Caki2 (cell line): ENCODE measurements at places on chromosomes 7 and 10. TPM values are rescaled to one million over a fixed set of nuclear protein-coding genes. Genes with fewer than 3 reads are reported as not detected.

DNA sequence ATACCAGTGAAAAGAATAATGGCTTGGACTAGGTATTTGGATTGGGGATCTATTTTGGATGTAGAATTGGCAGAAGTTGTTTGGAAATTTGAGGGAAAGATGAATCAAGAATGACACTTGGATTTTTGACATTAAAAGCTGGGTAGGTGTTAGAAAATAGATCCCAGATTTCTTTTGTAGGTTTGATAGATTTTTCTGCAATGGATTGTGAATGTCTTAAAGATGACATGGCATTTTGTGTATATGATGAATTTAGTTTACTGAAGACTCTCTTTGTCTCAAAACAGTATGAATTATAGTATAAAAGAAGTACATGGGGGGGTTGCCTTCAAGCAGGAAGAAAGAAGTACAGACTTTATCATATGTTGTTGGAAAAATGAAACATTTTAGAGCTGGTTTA is 75.8 kb downstream of the MPLKIP start:
- peak; percentile 7 for DNase-seq

DNA sequence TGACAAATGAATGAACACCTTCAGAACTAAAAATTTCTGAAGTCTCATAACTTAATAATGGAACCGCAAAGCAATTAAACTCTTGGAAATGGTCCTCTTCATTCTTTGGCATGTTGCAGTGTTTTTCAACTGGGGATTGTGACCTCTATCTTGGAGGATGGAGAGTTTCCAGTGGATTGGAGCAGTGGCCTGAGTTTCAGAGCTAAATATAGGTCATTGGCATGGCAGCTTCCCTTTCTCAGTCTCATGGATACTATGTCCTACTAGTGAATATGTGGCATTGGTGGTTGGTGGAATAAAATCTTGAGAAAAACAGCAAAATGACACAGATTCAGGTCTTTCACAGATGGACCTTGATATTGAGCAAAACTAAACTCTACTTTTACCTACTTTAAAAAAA is 24.1 kb upstream of the EPC1 start:
- DNase-seq, result no peak

DNA sequence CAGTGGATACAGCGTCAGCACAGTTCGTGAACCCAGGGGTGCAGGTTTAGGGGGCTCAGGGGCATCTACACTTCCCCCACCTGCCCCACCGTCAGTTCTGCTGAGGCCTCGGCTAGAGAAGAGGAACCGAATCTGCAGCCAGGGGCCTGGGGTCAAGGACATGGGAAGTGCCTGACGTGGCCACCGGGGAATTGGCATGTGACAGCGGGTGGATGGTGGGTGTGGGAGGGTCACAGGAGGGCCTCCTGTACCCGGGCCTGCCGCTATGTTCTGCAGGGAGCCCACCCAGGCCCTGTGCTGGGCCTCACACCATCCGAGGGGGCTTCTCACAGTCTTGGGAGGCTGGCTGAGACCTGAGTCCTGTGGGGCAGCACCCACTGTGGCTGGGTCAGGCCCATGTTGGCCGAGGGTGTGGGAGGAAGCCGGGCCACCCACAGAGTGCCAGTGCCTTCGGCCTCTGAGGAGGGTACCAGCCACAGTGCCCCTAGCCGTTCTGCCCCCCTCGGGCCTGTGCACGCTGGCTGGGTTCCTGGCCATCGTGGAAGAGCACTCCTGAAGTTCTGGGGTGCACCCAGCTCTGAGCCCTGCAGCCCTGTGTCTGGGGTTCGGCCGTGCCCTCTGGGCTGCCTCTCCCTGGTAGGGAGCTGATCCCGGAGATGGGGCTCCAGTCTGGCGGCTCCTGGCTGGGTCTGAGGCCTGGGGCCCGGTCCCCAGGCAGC is 5.9 kb downstream of the TTYH3 start:
- DNase-seq, result no peak

DNA sequence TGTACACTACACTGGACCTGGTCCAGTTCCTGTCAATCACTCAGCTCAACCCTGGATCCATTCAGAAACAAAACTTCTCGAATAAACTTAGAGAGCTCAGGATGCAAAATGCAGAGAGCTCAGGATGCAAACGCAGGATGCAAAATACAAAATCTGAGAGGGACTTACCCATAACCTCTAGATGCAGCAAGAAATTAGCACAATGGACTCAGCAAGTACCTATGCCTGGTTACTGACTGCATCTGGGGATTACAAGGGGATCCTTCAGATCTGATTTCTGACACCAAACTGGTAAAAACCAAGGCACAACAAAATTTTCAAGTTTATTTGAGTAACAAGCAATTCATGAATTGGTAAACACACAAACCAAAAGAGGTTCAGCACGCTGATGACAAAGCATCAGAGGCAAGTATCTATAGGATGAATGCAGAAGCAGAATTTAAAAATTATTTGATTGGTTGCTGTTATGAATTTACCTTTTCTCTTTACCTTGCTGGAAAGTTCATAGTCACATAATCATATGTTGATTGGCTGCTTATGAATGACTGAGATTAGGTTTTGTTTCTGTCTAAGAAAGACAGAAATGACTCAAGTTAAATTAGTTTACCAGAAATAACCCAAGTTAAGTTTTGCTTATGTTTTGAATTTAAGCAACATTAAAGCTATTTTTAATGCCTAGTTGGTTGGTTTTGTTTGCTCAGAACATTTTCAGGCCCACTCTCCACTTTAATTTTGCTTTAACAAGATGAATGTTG is 11.4 kb downstream of the GIMAP6 start:
- DNase-seq, result no peak

DNA sequence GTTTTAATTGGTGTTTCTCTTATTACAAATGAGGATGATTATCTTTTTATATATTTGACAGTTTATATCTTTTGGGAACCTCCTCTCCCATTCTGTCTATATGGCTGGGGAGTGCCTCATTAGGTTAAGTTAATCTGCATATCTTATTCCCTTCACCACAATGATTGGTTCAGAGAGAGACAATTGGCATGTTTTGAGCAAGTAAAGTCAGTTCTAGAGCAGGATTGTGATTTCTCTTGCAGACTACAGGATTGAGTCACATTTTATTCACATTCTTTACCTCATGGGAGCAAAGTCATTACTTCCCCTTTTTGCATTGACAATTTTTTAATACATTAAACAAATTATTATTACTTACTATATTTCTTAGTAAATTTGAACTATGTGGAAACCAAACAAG is 345.6 kb downstream of the MDFIC start:
- no peak for DNase-seq

DNA sequence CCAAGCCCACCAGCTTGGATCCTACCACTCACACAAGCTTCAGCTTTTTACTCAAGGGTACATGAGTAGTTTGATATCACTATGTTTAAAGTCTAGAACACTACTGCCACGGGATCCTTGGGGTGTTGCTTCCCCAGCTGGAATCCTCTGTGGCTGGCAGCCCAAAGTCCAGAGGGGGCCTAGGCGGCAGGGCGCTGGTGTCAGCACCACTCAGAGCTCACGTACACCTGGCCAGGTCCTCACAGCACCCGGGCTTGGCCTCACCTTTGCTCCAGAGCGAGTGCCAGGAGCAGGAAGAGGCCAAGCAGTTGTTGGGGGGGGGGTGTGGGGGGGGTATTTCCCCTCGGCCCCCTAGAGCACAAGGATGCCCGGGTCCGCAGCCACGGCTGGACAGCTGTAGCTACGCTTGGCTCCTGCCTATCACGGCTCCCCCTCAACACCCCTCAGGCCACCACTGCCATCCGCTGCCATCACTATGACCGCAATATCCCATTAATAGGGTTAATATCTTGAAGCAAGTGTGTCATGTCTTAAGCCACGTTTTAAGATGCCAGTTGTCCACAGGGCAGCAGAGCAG is 17.0 kb downstream of the ZDHHC6 start:
- no peak for DNase-seq

DNA sequence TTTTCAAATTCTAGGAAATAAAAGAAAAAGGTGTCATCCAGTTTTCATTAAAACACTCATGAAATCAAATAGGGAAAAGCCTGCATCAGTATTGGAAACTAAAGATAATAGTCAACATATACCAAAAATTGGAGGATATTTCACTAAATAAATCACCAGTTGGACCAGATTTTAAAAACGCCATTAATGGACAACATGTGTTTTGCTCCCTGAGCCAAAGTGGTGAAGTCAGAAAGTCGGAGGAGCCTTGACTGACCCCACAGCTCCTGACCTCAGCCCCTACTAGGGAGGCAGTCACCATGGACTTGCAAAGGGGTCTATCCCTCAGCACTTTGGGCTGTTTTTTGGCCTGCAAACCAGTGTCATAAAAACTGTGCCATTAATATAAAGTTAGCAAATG is 98.3 kb upstream of the SEC61G start:
- DNase-seq, result no peak

- DNase-seq, result no peak
Measured at GRCh38 chr7:38740041-38740440, 108.9 kb upstream of the AMPH start.

DNA sequence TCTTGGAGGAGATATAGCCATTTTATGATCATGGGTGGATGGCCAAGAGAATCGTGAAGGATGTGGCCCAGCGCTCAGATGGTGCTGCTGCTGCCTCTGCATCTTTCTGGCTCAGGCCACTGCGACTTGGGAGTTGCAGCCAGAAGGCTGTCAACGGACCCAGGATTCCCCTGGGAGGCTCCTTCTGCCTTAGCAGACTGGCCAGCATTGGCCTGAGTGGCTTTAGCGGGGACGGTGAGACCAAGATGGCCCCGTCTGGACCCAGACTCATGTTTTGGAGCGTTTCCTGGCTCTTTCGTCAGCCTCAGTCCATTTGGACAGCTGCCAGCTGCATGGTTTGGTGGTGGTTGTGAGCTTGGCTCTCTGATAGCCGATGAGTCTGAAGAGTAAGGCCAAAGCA is 97.2 kb downstream of the GALNT17 start:
- no peak for DNase-seq

GRCh38 chr7:52501696-52502095 is 533.7 kb upstream of the POM121L12 start:
- DNase-seq, result no peak

DNA sequence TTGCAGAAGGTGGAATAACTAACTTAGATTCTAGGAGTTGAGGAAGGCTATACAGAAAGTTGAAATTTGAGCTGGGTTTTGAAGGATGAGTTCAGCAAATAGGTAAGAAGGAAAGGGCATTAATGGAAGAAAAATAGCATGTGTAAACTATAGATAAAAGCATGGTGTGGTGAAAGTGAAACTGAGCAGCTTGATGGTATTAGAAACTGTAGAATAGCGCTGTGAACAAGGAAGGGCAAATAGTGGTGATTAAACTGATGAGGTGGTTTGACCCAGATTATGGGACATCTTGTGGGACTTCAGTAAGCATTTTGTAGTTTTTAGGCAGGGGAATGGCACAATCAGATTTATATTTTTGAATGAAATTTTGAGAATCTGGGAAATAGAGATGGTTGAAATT is 90.5 kb downstream of the EXOC6 start:
- DNase-seq, result no peak

GRCh38 chr10:120793088-120793487 is 58.1 kb upstream of the WDR11 start:
- no peak for DNase-seq

GRCh38 chr10:71067098-71067740 is 145.2 kb upstream of the UNC5B start:
- DNase-seq, result no peak

The ACHE gene
- not detected in 2 replicates for total RNA-seq

The DNAJC12 gene
- total RNA-seq, result 0.17 and 5.5 TPM in 2 replicates

The FGL2 gene
- total RNA-seq, result not detected in 2 replicates
